Occipital lobe (tissue), 3 donors: ENCODE measurements at places on chromosomes 4 and X. TPM values are rescaled to one million over a fixed set of nuclear protein-coding genes. Genes with fewer than 3 reads are reported as not detected.

The FGFRL1 gene
- total RNA-seq: 2.3 TPM

The SPACA5 gene
- not detected for total RNA-seq

The MAGEB17 gene
- 0.16 TPM for total RNA-seq

The CHIC1 gene
- total RNA-seq: 20.9 TPM

The BTK gene
- 0.94 TPM for total RNA-seq

The NAA10 gene
- 17.6 TPM for total RNA-seq

The ALB gene
- 14.2 TPM for total RNA-seq

The THAP6 gene
- total RNA-seq: 18.6 TPM

The SNX25 gene
- 50.4 TPM for total RNA-seq

The USP38 gene
- total RNA-seq: 27.6 TPM

The WDR44 gene
- 34.6 TPM for total RNA-seq

The STK32B gene
- 25.9 TPM for total RNA-seq

The GAR1 gene
- 3.6 TPM for total RNA-seq

The VSIG4 gene
- 22.6 TPM for total RNA-seq

The ENAM gene
- not detected for total RNA-seq

The CENPVL2 gene
- 1.7 TPM for total RNA-seq

The CXCL1 gene
- total RNA-seq: 2.0 TPM
